ENCODE measurements at places on chromosomes 3 and 15. TPM values are rescaled to one million over a fixed set of nuclear protein-coding genes. Genes with fewer than 3 reads are reported as not detected.

Gene ZBTB47
- total RNA-seq, result 13.0 TPM

GRCh38 chr3:117811786-117812185 lies 1102.2 kb downstream of the TUSC7 start:
- DNase-seq, result no peak

- DNase-seq, result no peak
Observed at GRCh38 chr15:101322854-101323477, 27.9 kb upstream of the SNRPA1 start.

Gene PLCH1
- 25.0 TPM for total RNA-seq

Gene LRTM1
- not detected for total RNA-seq

GRCh38 chr3:141828890-141829289 lies 47.6 kb upstream of the ATP1B3 start:
- DNase-seq, result no peak

GRCh38 chr3:169171739-169172138 lies 491.8 kb downstream of the MECOM start:
- DNase-seq, result no peak

GRCh38 chr15:33086500-33087121 lies 107.9 kb downstream of the FMN1 start:
- DNase-seq, result no peak

Gene GOLGA8K
- 0.64 TPM for total RNA-seq

- no peak for DNase-seq
Observed at GRCh38 chr3:176935194-176935888, 261.9 kb downstream of the TBL1XR1 start.

GRCh38 chr3:125231895-125232294 lies 19.3 kb upstream of the SLC12A8 start:
- DNase-seq, result no peak

DNA sequence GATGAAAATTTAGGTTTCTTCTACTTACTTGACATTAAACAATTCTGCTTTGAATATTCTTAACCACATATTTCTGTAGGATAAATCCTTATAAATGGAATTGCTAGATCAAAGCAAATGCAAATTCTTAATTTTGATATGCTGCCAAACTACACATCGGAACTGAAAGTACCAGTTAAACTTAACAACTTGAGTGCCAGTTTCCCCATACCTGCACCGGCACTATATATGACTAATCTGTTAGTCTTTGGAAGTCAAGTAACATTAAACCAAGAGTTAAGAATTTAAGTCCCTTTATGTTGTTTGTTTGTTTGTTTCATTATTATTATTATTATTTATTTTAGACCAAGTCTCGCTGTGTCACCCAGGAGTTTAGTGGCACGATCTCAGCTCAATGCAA lies 103.9 kb upstream of the AKAP13 start:
- DNase-seq, result no peak

GRCh38 chr3:49718858-49719213 lies 648 bp downstream of the AMIGO3 start:
- DNase-seq, result no peak

Gene OR5K2
- not detected for total RNA-seq

GRCh38 chr3:153602801-153603200 lies 440.8 kb downstream of the RAP2B start:
- DNase-seq, result no peak

Gene HHATL
- not detected for total RNA-seq

GRCh38 chr15:57694279-57694678 lies 12.2 kb upstream of the POLR2M start:
- DNase-seq, result no peak

DNA sequence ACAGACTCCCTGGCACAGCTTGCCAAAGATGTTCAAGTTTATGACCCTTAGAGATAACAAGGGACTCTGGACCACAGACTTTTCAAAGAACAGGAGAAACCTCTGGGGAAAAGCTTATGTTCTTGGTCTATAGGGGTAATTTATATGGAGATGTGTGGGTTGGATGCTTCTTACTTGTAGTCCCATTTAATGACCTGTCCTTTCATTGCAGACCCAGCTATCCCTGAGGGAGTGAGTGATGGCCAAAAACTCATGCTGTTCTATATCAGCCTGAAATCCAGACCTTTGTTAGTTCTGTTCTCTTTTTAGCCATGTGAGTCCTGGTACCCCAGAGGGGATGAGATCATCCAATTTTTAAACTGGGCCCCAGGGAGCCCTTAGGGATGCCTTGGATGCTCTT lies 43.7 kb upstream of the MRPL3 start:
- no peak for DNase-seq

- no peak for DNase-seq
Observed at GRCh38 chr3:62562596-62562995, 189.2 kb upstream of the FEZF2 start.

Gene CTXN2
- total RNA-seq, result 1.00 TPM

- peak; percentile 74 for DNase-seq
Observed at GRCh38 chr15:82952158-82953081, at the start of gene HOMER2. Gene HOMER2, minus strand, starts transcription at chr15:82952720. Its CDS starts 185 bp downstream, at chr15:82952535.

DNA sequence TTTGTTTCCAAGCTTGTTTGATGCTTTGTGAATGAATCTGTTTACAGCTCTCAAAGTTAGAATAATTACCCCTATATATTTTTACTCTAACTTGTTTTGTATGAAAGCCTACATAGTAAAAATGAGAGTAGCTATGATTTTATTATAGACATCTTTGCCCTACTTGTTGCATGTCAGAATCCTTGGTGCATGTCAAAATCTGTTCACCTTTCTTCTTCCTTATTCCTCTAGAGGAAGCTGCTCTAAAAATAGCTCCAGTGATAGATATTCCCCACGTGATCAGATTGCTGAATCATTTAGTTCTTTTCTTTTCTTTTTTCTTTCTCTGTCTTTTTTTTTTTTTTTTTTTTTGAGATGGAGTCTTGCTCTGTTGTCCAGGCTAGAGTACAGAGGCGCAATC lies 39.8 kb downstream of the LRRC49 start:
- DNase-seq, result no peak

- DNase-seq, result peak; percentile 30
Observed at GRCh38 chr3:115712871-115713270, 89.6 kb downstream of the GAP43 start.

Gene SLC2A2
- not detected for total RNA-seq

Data from cerebellum (tissue), 4 donors.